ENCODE measurements at places on chromosomes 4 and X. TPM values are rescaled to one million over a fixed set of nuclear protein-coding genes. Genes with fewer than 3 reads are reported as not detected.

DNA sequence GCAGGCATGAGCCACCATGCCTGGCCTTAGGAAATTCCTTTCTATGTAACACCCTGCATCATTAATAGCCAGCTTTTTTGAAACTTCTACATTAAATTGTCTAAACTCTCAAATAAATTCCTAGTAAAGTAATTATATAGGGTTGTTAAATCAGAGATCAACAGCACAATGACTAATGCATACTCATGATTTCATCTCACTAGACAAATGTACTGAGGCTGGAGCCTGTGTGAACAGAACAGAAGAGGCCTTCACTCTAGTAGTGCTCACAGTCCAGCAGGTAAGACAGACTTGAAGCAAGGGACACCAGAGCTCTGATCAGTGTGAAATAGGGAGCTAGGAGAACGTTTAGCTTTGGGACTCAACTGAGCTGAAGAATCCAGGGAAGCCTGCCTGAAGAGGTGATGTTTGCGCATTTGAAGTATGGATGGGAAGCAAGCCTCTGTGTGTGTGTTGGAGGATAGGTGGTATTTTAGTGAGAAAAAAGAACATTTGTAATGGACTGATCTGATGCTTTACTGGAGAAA, 3.9 kb downstream of the ZFP42 start:
- DNase-seq: no peak

GRCh38 chr4:105088110-105088879, 58.4 kb upstream of the TET2 start:
- DNase-seq: no peak

DNA sequence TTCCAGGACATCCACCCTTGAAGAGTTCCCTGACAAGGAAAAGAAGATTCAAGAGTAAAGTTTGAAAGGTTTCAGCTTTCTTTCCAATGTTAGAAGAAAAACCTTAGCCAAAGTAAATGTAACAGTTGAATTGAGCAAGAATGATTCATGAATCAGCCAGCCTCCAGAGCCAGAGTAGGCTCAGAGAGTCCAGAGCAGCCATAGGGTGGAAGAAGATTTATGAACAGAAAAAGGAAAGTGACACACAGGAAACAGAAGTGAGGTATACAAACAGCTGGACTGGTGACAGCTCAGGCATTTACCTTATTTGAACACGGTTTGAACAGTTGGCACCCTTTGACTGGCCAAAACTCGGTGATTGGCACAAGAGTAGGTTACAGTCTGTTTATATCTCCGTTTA, 63.2 kb downstream of the QDPR start:
- DNase-seq: no peak

Gene ETDB
- not detected for total RNA-seq

Gene FOXP3
- total RNA-seq: 0.26 TPM

Gene RTL5
- 8.5 TPM for total RNA-seq
